ENCODE measurements at places on chromosomes 1 and 21.

DNA sequence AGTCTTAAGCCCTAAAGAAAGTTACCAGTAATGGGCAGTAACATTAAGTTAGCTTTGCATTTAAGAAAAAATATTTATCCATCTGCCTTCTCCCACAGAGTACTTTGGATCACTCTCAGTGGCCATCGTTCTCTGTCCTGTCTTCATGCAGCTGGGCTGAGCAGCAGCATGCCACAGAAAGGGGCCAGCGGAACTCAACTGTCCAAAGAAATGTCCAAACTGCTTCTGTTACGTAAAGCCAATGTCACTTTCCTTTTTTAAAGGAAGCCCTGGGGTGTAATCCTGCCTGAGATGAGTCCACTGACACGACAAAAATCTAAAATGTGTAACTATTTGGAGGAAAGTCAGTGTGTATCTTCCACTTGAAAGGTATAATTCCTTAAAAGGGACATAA, 291.6 kb downstream of the SMYD3 start:
- no peak for DNase-seq

- DNase-seq = no peak
Observed at GRCh38 chr1:63935143-63935542, 161.3 kb downstream of the ROR1 start.

DNA sequence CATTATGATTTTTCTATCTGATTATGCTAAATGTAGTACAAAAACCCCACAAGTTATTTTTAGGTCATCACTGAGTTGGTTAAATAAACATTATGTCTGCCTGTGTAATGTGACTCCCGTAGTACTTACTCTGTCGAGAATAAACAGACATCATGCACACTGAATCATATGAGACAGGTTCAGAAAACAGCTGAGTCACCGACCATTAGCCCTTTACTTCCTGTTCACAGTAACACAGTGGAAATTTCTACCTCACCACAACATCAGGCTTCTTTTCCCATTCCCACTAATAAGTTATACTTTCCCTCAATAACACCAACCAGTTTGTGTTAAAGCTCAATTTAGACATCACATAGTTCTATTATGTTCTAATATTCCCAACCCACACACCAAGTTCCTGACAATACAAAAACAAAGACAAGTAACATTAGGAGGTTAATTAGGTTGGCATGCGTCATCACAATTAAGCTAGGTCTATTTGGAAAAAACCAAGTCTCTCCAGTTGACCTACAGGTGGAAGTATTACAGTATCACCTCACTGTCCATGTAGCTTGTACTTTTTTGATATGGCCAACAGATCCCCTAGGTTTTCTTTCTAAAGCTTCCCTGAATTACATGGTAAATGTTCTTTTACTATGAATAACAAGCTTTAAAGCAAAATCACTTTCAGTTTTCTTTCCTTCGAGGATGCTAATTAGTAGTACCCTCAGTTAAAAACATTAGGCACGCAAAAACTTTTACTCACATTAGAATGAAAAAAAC, 154.2 kb downstream of the EIF4G3 start:
- DNase-seq = peak; percentile 77

GRCh38 chr1:53334781-53335180, 6.9 kb upstream of the LRP8 start:
- DNase-seq = no peak

- no peak for DNase-seq
Observed at GRCh38 chr21:29299046-29299915, 559 bp downstream of the BACH1 start.

DNA sequence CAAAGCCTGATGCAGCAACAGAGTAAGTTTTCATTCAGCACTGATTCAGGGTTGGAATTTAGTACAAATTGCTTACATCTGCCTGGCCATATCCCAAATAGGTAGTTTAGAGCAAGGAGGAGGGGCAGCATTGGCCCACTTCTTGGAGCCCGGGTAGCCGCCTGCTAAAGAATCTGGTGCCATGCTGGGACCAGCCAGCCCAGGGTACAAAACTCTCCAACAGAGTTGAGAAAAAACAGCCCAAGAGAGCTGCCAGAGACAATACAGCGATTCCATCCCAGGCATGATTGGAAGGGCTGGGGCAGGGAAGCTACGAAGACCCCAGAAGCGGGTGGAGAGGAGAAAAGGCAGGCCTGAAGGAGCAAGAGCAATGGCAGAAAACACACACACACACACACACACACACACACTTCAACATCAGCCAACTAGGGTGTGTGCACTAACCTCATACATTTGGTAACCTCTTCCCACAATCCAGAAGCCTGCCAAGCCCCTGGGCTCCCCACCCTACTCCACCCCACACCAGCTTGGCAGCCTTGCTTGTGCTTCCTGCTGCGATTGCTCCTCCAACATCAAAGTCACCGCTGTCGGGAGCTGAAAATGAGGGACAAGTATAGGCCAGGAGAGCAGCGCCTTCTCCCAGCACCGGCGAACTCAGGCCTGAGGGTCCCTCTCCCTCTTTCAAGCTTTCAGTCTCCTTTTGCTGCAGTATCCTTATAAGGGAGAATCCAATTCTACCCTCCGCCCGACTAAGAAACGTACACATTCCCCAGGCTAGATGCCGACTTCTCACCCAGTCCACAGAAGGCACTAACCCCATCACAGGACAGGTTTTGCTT, 1.2 kb downstream of the PIK3C2B start:
- DNase-seq = no peak

DNA sequence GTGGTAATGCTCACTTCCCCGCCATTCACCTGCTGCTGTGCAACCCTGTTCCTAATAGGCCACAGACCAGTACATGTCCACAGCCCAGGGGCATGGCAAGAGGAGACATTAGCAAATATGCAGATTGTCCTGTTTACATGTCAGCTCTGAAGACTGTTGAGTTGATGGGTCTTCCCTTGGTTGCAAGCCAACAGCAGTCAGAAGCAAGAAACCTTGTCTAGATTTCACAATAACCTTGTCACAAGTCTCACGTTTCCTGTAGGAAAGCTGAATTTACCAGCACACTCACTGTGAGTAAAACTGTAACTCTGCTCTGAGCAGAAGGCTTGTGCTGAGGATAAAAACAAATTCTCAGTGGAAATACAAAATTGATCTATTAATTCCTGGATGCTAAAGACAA, 195.1 kb downstream of the HLX start:
- no peak for DNase-seq

DNA sequence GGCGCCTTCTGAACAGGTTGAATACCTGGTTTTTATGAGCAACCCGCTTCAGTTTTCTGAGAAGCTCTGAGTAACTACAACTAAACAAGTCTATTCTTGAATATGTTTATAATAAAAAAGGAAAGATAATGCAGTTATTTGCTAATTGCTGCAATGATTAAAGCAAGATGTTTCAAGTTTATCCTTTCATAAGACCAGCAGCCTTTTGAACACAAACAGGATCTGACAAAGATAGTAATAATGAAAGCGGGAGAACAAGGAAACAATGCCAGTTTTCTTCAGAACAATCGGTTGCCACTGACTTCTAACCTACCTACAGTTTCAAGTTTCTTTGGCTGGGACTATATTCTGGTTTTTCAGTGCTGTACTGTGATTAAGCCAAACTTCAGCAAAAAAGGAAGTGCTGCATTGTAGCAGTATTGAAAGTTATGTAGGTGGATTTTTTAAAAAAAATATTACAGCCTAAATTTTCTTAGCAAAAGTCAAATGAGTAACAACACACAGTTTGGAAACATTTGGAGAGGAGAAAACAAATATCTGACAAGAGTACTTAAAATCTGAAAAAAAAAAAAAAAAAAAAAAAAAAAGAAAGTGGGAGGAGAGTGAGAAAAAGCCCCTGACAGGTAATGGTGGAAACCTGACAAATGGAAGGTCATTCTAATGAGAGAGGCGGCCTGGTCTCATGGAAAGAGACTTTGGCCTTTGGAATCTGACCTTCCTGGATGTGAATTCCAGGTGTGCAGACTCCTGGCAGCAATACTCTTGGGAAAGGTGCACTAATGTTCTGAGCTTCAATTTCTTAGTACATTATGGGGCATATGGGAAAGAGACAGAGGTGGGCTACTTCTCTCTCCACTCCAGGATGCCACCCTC, 11.4 kb downstream of the KCNJ15 start:
- DNase-seq = peak; percentile 14

GRCh38 chr1:41535716-41536115, 51.2 kb upstream of the EDN2 start:
- DNase-seq = no peak

- DNase-seq = no peak
Observed at GRCh38 chr1:169741666-169742394, 8.0 kb upstream of the SELE start.

- DNase-seq = no peak
Observed at GRCh38 chr21:29343519-29343918, 44.8 kb downstream of the BACH1 start.

DNA sequence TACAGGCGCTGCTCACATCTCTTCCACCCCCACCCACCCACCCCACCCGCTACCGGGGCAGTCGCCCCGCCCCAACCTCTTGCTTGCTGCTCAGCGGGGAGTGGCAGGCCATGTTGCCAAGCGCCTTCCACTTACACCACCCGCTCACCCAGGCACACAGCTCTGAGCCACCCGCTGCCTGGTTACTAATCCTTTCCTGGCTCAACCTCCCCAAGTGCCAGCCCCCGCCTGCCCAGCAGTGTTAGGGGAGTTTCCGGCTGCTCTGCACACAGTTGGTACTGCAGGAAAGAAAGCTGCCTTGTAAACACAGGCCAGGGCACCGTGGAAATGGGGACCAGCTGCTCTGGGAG, 56.2 kb downstream of the LACTBL1 start:
- DNase-seq = no peak

GRCh38 chr21:42097860-42098454, 26.8 kb downstream of the UMODL1 start:
- DNase-seq = no peak

GRCh38 chr1:9319789-9320519, 27.3 kb downstream of the SPSB1 start:
- DNase-seq = no peak

DNA sequence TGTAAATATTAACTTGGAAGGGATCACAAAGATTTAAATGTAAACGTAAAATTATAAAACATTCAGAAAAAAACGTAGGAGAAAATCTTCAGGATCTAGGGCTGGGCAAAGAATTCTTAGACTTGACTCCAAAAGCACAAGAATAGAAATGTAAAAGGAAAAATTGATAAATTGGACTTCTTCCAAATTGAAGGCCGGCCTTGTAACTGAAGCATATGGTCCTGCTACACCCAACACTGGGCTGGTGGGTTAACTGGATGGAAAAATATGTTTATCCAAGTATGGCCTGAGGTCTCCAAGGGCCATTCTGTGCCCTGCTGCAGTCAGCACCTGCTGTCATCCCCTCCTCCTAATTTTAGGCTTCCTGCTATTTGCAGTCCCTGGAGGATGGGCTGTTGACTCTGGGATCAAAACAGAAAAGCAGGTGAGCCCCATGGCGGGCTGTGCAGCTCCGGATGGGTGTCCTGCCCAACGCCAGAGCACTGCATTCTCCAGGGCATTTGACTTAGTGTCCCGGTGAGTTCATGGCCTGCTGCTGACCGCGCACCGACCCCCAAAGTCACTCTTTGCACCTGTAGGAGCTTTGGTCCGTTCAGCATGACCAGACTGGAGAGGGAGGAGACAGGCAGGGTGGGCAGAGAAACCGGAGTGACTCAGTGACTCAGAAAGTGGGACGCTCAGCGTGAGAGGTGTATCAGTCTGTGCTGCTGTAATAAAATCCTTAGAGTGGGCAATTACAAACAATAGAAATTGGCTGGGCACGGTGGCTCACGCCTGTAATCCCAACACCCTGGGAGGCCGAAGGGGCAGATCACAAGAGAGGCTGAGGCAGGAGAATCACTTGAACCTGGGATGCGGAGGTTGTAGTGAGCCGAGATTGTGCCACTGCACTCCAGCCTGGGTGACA, 6.1 kb upstream of the AIRE start:
- DNase-seq = no peak

DNA sequence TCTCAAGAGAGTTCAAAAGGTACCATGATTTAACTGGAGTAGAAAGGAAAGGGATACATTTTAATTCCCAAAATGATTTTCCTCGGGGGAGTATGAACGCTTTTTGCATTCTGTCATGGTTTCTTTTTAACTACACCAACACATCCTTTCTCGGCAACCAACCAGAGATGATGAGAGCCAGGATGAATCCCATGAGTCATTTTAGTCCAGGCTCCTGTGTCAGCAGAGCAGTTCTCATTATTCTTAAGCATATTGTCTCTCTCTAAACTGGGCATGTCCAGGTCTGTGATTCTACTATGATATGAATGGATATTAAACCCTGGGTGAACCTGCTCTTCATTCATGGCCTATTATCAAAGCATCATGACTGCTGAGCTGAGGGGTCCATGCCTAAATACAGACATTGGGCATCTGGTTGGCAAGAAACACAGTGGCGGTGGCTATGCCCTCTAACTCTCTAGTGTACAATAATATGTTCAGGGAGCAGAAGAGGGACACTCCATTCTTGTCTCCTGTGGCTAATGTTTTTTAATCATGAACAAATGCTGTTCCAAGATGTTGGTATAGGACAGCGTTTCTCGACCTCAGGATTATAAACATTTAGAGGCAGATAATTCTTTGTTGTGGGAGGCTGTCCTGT, 124.3 kb upstream of the ESRRG start:
- no peak for DNase-seq

DNA sequence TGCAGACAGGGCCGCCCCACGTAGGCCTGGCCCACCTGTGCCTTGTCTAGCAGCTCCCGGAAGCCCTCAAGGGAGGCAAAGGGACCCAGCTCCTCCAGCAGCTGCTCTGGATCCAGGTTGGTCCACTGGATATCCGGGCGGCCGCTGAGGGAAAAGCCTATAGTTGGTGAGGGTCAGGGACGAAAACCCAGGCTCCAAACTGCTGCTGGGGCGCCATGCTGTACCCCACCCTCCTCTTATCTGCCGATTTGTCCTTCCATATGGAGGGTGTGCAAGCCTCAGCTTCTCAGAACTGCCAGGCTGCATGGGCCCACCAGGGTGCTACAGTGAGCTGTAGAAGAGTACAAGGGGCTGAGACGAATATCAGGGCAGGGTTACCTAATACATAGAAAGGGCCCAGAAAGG, 12.2 kb downstream of the PTCH2 start:
- DNase-seq = no peak

DNA sequence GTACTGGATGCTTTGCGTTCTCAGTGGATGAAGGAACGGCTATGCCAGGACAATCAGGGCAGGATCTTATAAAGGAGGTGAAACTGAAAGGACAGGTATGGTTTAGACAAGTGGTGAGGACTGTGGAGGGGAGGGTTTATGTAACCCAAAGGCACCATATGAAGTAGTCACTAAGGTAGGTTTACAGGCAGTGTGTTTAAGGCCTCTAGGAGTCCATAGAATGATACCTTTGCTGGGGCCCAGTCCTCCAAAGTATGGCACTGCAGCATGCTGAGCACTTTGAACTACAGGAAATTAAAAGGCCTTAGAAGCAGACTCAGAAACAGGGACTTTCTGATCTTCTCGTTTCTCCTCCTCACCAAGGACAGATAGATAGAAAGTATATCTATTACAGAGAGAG, 304.7 kb upstream of the USP25 start:
- no peak for DNase-seq
